ENCODE measurements at places on chromosomes 6 and 20.
A peak's percentile ranks its signal among the peaks of the same experiment; 100 is the strongest.

GRCh38 chr6:159431750-159432149, 261.3 kb downstream of the SOD2 start:
- no peak for DNase-seq

DNA sequence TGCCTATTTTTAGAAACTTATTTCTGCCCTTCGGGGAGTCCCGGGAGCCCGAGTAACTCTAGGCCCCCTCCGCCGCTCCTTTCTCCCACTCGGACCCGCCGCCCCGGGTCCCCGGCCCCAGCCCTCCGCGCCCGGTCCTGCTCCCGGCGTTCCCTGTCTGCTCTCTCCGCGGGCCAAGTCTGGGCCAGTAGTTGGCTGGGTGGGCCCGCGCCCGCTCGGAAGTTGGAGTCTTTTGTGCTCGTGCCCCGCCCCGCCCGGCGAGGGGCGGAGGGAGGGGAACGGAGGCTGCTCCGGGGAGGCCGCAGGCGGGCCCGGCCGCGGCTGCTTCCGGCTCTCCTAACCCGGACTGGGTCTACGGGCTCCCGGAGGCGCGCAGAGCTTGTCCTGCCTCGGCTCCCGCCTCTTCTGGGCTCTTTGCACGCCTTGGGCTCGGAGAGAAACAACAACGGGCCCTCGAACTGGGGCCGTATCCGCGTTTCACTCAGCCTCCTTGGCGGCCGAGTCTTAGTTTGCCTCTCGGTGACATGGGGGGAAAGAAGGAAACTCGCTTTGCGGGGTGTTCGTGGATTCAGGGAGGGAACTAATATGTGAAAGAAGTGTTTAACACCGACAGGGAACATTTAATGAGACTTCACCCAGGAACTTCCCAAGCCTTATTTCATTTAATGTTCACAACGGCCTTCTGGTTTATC, 657 bp downstream of the RALY start:
- DNase-seq = peak; percentile 78

GRCh38 chr6:129141499-129141898, 258.6 kb downstream of the LAMA2 start:
- no peak for DNase-seq

DNA sequence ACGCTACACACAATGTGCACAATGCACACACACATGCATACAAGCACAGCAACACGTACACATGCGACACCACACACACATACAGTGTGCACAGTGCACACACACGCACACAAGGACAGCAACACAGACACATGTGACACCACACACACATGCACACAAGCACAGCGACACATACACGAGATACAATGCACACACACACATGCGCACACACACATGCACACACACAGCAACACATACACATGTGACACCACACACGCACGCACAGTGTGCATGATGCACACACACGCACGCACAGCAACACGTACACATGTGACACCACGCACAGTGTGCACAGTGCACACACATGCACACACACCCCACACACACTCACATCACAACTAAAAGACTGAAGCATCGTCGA, 327.3 kb downstream of the THBS2 start:
- no peak for DNase-seq

GRCh38 chr20:24842274-24842917, 106.7 kb upstream of the CST7 start:
- DNase-seq = no peak

DNA sequence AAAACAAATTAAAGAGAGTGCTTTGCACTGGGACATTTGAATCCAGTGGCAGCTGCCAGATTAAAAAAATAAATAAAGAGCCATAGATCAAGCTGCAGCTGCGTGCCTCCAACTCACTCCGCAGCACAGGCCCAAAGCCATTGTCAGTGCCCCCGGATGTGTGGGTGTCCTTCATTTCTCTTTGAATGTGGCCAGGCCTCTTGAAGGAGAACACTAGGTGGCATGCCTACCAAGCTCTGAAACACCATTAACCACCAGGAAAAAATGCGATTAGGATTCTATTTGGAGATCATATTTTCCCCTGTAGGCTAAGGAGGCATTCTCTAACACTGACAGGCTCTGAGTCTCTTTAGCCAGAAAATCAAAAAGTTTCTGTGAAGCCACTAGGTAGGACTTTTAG, 549.8 kb downstream of the PRKN start:
- no peak for DNase-seq

GRCh38 chr6:25453288-25453687, 174.1 kb downstream of the CARMIL1 start:
- DNase-seq = no peak

DNA sequence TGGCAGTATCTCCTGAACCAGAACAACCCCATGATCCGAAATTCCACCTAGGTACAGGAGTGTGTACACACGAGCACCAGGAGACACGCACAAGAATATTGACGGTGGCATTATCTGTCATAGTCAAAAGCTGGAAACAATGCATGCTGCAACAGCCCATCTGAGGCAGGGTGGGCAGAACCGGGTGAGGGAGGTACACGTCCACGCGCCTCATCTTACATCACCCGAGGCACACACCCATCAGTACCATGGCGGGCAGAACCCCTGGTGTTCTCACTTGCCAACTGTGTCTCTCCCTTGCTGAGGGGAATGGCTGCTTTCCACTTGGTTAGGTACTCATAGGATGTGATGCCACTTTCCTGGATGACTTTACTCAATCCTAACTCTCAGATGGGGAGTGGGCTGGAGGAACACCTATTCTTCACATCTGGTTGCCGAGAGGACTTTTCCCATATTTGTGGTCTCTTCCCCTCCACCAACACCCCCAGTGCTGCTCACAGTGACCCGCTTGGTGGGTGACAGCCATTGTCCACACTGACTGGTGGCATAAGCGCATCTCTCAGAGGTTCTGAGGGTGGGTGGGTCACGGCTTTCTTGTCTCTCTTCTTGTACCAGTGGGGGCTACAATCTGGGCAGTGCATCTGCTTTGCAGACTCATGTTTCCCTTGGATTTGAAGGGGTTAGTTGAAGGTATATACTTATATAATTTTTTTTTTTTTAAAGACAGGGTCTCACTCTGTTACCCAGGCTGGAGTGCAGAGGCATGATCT, 13.5 kb downstream of the PPP1R3G start:
- DNase-seq = no peak

GRCh38 chr6:160386869-160387530, 38.8 kb downstream of the SLC22A3 start:
- DNase-seq = no peak

- no peak for DNase-seq
Observed at GRCh38 chr6:117531809-117532725, 49.6 kb downstream of the DCBLD1 start.

DNA sequence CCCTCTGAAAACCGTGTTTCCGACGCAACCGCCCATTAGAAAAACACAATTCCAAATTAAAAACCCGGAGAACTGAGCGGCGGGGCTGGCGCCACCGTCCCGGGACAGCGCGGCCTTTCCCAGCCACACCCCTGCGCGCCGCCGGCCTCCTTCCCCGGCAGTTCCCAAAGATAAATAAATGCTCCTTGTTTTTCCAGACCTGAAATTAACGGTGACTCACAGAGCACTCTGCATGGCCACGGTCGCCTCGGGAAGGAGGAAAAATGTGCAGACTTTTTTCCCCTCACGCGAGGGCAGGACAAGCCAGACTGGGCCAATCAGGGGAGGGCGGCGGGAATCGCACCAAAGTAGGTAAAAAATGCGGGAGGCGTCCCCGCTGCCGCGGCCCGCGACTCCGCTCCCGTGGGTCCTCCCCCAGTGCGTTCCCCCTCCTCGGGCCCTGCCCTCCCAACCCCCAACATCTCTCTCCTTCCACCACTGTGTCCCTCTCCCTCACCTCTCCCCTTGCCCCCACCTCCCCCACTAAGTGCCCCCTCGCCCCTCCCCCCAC, 828 bp upstream of the DSTN start:
- DNase-seq = peak; percentile 92

DNA sequence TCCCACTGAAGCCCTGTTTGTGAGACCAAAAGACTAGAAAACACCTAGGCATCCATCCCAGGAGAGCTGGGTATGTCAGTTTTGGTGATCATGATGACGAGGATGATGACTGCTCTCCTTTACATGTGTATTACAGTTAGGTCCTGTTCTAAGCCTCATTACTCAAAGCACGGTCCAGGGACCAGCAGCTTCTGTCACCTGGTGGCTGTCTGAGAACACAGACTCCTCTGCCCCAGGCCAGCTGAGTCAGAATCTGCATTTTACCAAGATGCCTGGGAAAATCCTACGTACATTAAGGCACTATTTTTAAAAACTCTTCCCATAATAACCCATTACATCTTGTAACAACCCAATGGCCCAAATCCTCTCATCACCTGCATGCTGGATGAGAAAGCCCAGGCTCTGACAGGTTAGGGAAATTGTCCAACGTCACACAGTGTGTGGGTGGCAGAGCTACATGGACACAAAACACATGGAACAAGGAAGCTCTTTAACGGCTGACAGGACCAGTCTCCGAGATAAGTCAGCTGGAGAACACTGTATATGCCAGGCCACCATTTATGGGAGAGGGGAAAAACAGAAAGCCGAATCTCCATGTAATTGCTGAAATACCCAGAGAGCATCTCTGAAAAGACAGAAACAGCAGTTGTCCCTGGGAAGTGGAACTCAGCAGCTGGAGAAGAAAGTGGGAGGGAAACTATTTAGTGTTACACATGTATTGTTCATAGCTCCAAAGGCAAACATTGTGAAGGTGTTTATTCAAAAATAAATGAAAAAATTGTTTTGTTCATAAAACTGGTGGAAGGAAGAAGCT, 65.4 kb downstream of the BMP7 start:
- no peak for DNase-seq

GRCh38 chr6:39886871-39887270, 47.4 kb downstream of the MOCS1 start:
- DNase-seq = no peak

DNA sequence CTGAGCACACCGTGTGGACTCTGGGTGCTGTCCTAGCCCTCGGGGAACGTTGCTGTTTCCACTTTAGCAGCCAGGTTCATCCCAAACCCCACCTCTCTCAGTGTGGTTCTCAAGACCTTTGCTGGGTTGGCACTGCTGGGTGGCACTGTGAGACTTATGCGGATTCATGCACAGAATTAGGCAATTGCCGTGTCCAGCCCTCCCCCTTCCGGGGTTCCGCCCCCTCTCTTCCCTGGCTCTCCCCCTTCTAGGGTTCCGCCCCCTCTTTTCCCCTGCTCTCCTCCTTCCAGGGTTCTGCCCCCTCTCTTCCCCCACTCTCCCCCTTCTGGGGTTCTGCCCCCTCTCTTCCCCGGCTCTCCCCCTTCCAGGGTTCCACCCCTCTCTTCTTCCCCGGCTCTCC, 39.8 kb upstream of the SLCO4A1 start:
- DNase-seq = no peak

GRCh38 chr20:34388000-34388399, 24.9 kb downstream of the ITCH start:
- no peak for DNase-seq

DNA sequence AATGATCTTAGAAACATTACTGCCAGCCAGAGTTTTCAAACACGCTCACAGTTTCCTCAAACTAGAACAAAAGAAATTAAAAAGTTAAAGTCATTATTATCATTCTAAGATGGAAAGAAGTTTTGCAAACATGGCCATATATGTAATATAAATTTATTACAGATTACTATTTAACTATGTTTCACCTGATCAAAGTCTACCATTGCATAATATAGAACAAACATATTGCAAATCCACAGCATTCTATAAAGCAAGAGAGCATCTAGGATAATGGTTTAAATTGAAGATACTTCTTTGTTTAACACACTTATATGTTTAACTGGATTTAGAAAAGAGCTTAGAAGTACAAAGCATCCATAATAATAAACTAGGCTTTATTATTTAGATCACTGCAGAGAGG, 26.2 kb upstream of the DCBLD1 start:
- DNase-seq = no peak

GRCh38 chr6:73329201-73329600, 24.9 kb downstream of the DPPA5 start:
- DNase-seq = no peak

DNA sequence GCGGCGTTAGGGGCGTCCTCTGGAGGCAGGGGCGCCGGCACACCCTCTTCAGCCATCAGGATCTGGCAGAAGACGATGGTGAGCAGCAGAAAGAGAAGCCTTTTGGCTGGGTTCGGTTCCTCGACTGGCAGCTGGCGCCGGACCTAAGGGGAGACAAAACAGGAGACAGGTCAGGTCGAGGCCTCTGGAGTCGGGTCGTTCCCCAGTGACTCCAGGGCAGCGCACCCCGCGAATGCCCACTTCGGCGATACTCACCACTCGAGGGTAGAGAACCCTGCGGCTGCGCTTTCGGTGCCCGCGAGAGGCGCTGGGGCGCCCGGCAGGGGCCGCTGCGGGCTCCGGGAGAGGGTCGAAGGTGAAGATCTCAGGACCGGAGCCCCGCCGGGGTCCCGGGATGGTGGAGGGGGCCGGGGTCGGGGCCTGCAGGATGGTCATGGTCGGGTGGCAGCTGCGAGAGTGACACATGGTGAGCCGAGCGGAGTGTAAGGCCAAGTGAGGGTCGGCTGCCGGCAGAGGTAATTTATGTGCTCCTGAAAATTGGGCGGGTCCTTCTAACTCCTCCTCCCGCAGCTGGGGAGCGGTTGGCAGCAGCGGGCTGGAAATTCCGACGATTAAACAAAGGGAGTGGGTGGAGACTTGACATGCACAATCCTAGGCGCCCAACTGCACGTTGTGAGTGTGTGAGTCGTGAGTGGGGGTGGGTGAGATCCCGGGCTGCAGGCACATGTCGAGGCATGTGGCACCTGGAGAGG, at the start of gene IER3:
IER3 (minus strand) TSS at position 494 of the 752 bp plus-strand sequence; CDS start at position 465, 29 bp downstream.
- DNase-seq = peak; percentile 93

DNA sequence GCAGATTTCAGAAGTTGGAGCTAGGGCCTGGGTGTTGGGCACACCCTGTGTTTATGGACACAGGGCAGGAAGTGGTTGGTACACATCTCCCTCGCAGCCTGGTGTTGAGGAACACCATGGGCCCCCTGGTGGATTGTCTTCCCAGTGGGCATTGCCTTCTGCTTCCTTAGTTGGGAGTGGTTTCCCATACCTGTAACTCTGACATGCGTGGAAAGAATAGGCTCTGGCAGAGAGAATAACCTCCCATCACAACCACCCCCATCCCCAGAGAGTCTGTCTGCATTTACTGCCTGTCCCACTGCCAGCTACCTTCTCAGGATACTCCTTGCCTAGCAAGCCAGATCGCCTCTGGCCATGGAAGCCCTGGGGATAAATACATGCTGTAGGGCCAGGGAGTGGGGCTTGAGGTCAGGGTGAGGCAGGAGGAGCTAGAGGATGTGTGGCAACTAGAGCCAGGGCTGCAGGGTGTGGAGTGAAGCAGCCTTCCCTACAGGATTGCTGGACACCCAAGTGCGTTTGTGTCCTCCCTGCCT, 14.7 kb downstream of the LRRC73 start:
- peak; percentile 30 for DNase-seq

GRCh38 chr6:5012519-5012918, 8.7 kb upstream of the RPP40 start:
- no peak for DNase-seq

GRCh38 chr20:48102931-48103660, 317.8 kb upstream of the SULF2 start:
- DNase-seq = no peak
